ENCODE measurements at places on chromosomes 2 and 18.

GRCh38 chr2:58109481-58109880 lies 62.9 kb downstream of the VRK2 start:
- no peak for DNase-seq

GRCh38 chr2:120685066-120685973 lies 50.3 kb upstream of the GLI2 start:
- DNase-seq: no peak

DNA sequence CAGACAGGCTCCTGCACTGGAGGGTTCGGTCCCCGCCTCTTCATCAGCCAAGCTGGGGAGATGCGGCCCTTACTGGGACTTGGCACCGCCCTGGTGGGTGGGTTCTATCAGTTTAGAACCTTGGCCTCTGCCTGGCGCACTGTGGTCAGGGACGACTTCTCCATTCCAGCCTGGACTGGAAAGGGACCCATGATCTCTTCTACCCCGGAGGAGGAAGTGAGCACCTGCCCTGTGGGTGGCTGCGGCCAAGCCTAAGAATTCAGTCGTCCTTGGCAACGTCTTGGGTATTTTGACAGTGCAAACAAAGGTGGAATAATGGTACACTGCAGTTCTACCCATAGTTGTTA lies 106.9 kb upstream of the CD302 start:
- no peak for DNase-seq

GRCh38 chr18:35826477-35826876 lies 146.0 kb upstream of the RMP24 start:
- no peak for DNase-seq

DNA sequence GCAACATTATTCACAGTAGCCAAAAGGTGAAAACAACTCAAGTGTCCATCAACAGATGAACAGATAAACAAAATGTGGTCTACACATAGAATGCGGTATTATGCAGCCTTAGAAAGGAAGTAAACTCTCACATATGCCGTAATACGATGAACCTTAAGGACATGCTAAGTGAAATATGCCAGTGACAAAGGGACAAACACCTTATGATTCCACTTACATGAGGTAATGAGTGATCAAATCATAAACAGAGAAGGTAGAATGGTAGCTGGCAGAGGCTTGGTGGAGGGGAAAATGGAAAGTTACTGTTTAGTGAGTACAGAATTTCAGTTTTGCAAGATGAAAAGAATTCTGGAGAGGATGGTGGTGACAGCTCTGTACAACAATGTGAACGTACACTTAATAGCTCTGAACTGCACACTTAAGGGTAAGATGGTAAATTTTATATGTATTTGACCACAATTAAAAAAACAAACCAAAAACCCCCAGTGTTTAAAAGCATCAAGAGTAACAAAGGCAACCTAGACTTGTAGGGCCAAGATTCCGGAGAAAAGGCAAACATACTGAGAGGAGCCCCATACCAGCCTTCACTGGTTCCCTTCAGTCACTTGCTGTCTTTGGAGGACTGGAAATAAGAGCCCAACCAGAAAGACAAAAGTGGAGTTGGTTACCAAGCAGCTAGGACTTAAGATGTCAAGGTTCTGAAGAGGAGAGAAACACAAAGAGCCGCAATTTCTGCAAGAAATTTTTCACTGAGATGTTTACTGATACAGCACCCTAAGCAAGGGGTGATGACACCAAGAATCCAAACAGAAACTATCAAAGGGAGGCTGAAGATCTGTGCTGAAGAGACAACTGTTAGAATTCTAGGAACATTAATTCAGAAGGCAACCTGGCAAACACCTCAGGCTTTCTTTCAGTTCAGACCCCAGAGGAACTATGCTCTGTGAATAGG lies 61.3 kb downstream of the CUL3 start:
- DNase-seq: peak; percentile 18

All from fibroblast of villous mesenchyme (primary cell).